Bone marrow (tissue), 2 donors: ENCODE measurements at places on chromosomes 6 and 20.
A peak's percentile ranks its signal among the peaks of the same experiment; 100 is the strongest.

GRCh38 chr6:130326496-130326895, 39.3 kb upstream of the TMEM200A start:
- DNase-seq, result no peak

DNA sequence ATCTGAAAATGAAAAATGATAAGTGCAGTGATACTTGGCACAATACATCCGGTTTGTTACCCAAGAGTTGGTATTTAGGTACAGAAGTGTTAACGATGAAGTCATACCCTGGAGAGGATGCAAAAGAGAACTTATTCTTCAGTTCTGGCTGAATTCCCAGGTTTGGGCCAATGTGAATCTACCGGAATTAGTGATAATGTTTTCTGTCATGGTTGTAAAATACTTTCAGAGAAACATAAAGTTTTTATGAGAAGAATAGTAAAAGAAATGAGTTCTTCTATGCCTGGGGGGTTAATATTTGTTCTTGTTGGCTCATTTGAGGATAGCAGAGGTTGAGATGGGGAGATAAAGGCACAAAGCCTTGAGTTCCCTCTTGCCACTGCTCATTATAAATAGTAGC, 509.9 kb upstream of the POU3F2 start:
- no peak for DNase-seq

DNA sequence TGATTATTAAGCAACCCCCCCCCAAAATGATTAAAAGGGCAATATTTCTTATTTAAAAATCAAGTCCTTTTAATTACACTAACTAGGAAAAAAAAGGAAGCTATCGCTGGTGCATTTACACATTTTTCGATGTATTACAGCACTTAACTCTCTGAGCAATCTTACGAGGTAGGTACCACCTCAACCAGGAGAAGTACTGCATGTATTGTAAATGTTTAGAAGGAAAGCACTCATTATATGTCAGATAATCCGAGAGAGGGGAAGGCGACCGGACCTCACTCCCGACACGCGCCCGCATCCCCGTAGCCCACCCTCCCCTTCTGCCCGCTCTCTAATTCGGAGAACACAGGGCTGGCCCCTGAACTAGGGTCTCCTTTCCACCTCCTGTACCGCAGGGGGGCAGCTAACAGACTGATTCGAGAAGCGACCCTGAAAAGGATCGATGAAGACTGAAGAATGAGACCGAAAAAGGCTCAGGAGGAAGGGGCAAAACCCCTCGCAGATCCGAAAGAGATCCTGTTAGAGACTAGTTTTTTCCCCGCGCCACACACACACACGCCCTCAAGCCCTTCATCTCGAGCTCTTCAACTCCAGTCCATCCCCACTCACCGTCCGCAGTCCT, 337 bp downstream of the ESF1 start:
- DNase-seq, result no peak

GRCh38 chr6:102229271-102229670, 835.8 kb downstream of the GRIK2 start:
- no peak for DNase-seq

- DNase-seq, result no peak
Measured at GRCh38 chr6:21190701-21191100, 402.9 kb upstream of the SOX4 start.

DNA sequence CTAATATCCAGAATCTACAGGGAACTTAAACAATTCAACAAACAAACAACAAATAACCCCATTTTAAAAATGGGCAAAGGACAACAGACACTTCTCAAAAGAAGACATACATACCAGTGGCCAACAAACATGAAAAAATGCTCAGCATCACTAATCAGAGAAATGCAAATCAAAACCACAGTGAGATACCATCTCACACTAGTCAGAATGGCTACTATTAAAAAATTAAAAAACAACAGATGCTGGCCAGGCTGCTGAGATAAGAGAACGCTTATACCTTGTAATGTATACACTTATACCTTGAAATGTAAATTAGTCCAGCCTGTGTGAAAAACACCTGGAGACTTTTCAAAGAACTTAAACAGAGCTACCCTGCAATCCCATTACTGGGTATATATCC, 166.8 kb downstream of the IBTK start:
- no peak for DNase-seq

DNA sequence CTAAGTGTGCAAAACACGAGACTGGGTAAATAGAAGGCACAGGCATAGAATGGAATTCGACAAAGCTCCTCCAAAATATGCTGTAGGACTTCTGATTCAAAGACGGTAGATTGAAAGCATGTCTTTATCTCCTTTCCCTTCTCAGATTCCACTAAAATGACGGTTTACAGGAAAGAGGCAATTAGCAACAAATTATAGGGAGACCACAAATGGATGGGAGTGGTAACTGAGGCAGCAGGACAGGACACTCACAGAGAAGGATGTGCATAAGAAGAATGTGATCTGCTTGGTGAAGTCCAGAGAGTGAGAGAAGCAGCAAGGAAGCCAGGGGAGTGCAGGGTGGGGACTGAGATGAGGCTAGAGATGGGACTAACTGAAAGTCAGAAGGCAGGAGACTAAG, 113.4 kb upstream of the MRPS10 start:
- no peak for DNase-seq

DNA sequence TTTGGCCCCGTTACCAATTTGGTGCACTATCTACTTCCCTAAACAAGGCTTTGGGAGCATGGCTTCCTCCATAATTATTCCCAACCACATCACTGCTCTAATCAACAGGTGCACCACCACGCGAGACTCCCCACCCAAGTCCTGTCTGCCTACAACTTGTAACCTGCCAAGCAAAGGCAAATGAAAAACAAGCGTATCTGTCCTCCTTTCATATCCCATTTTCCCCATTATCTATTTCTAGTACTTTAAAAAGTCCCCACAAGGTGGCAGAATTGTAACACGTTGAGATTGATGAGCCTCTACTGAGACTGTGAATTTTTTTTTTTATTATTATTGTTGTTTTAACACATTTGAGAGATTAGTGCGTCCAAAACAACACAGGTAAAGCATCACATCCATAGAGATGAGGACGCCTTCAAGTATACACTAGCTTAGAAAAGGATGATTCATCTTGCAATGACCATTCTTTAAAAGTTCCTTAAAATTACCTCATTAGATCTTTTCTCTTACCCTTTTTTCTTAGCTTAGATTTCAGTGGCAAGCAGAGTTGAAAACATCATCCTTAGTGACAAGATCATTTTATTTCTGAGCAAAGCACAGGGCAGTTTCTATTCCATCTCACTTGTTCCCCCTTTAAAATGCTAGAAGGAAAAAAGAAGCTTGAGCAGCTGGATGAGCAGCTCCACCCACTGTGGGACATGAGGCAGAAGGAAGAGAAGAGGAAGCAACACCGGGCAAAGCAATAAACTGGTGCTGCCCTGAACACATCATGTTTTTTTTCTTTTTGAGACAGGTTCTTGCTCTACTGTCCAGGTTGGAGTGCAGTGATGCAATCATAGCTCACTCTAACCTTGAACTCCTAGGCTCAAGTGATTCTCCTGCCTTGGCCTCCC, 210.8 kb downstream of the ARHGAP18 start:
- DNase-seq, result no peak

- DNase-seq, result peak; percentile 28
Measured at GRCh38 chr6:85923013-85923430, 280.3 kb upstream of the SYNCRIP start.

GRCh38 chr20:19566226-19566945, 191.7 kb upstream of the RIN2 start:
- no peak for DNase-seq

GRCh38 chr6:124928851-124929250, 33.4 kb upstream of the RNF217 start:
- DNase-seq, result no peak

DNA sequence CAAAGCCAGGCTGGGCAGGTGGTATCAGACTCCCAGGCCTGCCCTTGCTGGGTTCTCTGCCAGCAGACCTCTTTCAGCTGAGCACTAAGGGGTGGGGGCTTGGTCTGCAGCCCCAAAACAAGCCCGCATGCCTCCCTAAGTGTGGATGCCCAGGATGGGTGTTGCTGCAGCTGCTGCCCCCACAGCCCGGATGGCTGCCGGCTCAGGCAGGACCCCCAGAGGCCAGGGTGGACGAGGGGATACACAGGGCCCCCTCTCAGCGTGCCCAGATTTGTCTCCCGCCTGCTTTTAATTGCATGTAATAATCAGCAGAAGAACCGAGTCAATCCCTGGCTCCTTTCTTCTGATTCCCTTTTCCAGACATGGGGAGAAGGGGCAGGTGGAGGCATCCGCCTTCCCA, 60.8 kb downstream of the VEGFA start:
- DNase-seq, result no peak

GRCh38 chr20:13261460-13262301, 40.6 kb downstream of the ISM1 start:
- no peak for DNase-seq

DNA sequence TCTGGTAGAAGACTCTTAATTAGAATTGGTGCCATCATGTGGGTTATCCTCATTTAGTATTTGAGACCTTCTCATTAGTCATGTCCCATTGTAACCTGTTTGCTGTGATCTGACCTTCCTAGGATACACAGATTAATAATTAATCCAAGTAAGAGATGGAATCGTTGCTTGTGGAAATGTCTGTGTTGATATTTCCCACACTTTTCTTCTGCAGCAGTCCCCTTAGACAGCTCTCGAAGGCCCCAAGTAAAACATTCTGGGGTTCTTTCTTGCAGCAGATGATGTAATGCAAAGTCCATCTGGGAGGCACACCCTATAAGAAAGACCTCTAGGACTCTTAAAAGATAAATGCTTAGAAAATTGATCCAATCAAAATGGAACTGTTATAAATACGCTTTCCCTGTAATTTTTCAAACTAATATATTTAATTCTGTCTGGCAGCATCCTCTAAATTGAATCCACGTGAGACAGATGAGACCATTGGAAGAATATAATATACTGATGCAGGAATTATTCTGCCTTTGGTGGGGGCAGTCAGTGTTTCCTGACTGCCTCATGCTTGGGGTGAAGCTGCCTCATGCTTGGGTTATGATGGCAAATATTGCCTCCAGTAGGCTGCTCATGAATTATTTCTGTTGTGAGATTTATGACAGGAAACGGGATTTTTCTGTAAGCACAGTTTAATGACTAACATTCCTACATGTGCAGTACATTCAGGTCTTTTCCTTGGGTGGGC, 54.5 kb upstream of the ARMC2 start:
- no peak for DNase-seq

DNA sequence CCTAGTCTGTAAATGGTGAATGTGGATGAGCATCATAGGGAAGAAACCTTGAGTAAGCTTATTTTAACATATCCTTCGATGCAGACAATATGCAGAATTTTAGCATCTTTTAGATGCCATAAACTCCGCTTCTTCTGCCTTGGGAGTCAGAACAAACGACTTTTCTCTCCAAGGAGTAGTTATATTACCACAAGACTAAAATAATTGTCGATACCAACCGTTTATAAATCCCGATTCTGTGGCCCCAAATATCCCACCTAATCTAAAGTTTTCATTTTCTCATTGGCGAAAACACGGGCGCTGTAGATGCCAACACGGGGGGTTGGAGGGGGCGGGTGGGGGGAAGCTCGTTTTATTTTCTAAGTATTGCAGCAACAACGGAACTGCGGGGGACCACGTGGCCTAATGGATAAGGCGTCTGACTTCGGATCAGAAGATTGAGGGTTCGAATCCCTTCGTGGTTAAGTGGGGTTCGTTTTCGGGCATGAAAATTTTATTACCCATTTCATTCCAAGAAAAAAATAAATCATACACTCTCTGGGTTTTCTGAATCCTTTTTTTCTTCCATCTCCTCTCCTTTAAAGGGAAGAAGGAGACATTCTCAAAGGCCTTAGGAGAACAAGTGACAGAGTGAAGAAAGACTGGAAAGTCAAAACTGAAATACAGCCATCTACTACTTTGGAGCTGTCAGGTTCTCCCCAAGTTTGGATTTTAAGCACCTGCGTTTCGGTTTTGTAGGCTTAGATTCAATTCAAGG, 65.5 kb upstream of the BTN3A2 start:
- DNase-seq, result no peak

GRCh38 chr6:88650029-88650619, 313.3 kb downstream of the RNGTT start:
- no peak for DNase-seq

DNA sequence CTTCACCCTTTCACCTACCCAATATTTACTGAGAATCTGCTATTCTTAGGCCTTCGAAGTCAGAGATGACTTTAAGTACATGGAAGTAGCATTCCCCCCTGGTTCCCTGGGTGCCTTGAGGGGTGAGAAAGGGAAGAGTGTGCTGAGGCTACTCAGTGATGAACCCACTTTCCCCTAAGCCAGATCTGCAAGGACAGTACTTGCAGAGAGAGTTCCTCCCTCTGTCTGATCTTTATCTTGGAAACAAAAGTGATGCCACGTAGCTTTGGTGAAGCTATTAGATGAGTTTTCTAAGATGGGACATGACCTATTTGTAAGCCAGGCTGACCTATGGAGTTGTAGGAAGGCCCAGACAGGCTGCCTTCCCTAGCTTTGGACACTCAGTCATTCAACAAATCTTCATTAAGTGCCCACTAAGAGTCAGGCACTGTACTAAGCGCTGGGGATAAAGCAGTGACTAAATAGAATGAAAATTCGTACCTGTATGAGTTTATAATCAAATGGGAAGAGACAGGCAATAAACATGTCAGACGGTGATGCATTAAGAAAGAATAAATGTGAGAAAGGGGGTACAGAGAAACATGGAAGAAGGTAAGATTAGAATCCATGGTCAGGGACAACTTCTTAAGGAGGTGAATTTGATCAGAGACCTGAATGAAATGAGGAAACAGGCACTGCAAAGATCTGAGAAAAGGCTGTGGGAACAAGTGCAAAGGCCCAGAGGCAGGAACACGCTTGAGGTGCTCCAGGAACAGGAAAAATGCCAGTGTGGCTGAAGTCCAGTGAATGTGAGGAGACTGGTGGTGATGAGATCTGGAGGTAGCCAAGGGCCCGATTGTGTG, 42.2 kb downstream of the BCL2L1 start:
- DNase-seq, result no peak

GRCh38 chr20:20192366-20192765, 140.0 kb downstream of the CFAP61 start:
- DNase-seq, result no peak

GRCh38 chr20:35200267-35200666, 26.2 kb upstream of the MMP24 start:
- no peak for DNase-seq

DNA sequence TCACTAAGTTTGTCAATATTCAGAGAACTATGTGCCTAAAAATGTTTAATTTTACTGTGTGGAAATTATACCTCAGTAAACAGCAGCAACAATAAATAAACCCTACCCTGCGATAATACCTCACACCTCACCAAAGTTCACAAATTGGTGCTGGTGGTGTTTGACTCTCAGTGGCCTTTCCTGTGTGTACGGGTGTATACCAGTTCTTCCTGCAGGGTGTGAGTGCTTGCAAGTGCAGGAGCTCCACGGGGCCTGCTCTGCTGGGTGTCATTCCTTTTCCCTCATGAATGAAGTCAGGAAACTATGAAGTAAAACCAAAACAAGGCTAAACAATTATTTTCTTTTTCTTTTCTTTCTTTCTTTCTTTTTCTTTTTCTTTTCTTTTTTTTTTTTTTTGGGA, 4.1 kb upstream of the ENPP5 start:
- DNase-seq, result no peak

GRCh38 chr6:82970839-82971238, 94.8 kb downstream of the UBE3D start:
- DNase-seq, result no peak

- DNase-seq, result no peak
Measured at GRCh38 chr6:70298068-70298467, 4.8 kb downstream of the COL9A1 start.

- DNase-seq, result no peak
Measured at GRCh38 chr6:139751179-139751578, 376.7 kb upstream of the CITED2 start.
